ENCODE measurements at places on chromosomes 7 and 10. TPM values are rescaled to one million over a fixed set of nuclear protein-coding genes. Genes with fewer than 3 reads are reported as not detected.

DNA sequence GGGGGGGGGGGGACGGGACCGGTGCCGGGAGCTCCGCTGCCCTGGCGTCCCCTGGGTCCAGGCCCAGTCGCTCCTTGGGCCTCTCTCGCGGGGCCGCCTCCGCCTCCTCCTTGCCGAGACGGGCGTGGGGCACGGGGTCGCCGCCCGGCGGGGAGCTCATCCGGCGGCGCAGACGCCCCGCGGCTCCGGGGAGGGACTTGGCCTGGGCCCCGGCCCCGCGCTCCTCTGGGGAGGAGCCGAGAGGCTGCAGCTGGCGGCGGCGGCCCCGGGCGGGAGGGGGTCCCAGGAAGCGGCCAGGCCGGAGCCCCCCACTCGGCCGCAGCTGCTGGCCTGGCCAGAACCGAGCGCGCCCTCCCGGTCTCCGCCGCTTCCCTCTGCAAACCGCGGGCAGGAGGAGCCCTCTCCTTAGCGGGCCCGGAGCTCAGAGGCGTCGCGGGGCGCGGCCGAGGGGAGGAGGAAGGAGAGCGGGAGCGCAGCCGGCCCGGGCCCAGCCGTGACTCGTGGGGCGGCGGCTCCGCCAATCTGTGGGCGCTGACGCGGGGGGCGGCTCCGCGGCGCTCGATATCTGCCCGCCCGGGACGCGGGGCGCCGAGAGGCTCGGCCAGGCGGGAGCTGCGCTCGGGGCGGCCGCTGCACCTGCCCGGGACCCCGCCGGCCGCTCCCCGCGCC, at the start of gene FAM20C:
TSS of gene FAM20C (plus strand) at position 591 of the 669 bp plus-strand sequence. CDS start 629 bp downstream, outside the sequence.
- peak; percentile 94 for DNase-seq

DNA sequence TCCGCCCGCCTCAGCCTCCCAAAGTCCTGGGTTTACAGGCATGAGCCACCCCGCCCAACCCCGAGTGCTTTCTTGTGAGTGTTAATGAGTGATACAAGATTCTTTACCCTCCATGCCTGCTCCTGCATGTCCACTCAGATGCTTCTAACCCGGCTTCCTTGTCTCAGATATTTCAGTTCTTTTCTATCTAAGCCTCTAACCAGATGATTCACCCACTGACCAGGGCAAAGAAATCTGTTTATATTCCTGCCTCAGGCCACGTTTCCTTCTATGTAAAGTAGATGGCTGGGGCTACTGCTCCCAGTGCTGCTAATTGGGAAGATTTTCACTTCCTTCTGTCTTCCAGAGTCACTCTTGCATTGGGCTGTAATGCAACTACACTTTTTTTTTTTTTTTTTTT, 395.1 kb upstream of the ANKRD30A start:
- no peak for DNase-seq

Gene SRI
- 213 TPM for polyA plus RNA-seq

DNA sequence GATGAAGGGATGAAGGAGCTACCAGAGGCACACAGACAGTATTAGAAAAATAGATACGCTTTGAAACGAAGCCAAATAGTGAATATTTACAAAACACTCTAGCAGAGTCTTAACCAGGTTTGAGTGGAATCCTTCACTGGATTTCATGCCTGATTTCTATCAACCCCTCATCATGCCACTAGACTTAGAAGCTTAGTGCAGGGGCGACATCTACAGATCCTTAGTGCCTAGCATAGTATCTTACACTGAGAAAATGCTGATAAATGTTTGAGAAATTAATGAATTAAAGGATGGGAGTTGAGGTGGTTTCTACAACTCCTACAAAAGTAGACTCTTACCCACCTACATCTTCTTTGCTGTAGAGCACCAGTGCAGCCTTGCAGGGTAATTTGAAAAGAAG, 54.7 kb upstream of the CCNJ start:
- no peak for DNase-seq

Gene HOXA5
- 0.41 TPM for polyA plus RNA-seq

Gene VAX1
- not detected for polyA plus RNA-seq

Gene FZD1
- polyA plus RNA-seq = 7.3 TPM

DNA sequence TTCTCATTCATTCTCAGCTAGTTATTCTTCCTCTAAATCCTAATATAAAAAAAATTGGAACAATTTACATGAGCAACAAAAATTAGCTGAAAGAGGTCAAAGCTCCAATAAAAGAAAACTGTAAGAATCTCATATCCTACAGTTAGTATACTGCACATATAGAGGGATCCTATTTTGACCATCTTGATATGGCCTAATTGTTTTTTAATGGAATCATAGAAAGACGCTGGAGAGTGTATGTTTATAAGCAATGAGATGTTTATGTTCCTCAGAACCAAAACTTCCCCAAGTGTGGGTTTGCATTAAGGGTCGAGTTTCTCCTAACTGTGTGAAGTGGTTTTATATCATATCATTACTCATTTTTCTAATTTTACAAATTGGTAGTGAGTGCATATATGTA, 102.5 kb downstream of the VIM start:
- DNase-seq = no peak

- DNase-seq = no peak
These were observed 122.5 kb downstream of the IDE start for GRCh38 chr10:92451431-92451830.

- DNase-seq = peak; percentile 29
These were observed 19.5 kb upstream of the RHEB start for GRCh38 chr7:151539088-151539671.

GRCh38 chr7:50332241-50333165, 28.0 kb downstream of the IKZF1 start:
- no peak for DNase-seq

DNA sequence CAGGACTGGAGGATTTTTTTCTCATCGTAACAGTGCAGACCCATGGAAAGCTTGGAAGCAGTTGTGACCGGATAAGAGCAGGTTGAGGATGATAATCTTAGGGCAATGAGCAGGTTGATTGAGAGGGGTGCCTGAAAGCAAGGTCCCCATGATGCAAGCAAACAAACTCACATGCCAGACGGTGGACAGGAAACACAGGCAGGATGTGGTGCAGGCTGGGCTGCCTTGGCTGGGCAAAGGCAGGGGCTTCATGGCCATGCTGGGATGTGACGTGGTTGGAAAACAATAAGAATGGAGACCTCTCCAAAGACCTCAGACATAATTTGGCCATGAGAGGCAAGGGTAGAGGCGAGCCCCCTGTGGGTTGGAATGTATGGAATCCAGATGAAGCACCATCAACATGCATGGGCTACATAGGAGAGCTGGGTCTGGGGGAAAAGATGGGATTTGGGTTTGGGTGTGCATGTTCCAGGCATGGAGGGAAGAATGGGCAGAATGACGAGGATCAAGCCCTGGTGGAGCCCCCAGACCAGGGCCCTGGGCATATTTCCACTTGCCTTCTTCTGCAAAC, 58.3 kb downstream of the IKZF1 start:
- no peak for DNase-seq

GRCh38 chr10:132536241-132536876, 1.2 kb upstream of the INPP5A start:
- DNase-seq = no peak

Gene RGR
- not detected for polyA plus RNA-seq

DNA sequence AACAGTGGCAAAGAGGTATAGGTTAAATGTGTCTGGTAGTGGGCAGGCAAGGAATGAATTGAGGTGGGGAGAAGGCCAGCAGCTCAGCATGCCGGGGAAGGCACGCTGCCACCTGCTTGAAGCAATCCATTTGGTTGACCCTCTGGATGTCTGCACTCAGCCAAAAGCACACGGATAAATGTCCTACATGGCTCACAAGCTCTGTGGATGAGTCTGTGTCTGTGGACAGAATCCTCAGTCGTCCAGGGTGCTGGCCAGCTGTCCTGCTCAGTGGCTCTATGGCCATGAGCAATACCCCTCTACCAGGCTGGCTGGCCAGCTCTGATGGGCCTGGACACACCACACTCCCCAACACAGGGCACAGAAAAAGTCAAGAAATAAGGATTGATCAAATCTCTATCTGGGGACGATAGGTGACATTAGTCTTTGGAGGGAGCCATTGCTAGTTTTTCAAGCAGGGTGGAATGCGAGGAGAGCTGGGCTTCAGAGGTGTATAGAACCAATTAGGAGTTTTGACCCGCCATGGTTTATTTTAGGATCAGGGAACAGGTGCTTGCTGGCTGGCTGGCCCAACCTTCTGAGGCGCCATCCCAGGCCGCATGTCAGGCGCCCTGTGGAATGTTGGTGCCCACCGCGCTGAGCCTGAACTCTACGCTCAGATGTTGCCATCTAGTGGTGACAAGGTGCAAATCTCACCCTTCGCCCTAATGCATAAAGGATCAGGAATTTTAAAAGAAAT, 493.4 kb downstream of the TNS3 start:
- DNase-seq = peak; percentile 82

GRCh38 chr10:103890194-103890658, 27.8 kb downstream of the STN1 start:
- DNase-seq = peak; percentile 79

DNA sequence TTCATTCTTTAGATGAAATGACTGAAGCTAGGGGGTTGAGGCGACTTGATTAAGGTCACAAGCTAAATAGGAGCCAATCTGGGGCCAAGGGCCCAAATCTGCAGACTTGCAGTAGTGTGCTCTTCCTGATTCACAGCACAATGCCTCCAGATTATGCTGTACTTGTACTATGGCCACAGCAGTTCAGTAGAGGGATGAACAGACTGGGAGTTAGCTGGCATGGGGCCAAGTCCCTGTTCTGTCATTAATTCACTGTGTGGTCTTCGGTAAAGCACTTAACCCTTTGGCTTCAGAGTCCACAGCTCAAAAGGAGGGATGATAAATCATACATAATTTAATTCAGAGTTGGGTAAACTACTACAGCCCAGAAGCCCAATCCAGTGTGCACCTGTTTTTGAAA, 196.8 kb downstream of the XPNPEP1 start:
- DNase-seq = peak; percentile 16

DNA sequence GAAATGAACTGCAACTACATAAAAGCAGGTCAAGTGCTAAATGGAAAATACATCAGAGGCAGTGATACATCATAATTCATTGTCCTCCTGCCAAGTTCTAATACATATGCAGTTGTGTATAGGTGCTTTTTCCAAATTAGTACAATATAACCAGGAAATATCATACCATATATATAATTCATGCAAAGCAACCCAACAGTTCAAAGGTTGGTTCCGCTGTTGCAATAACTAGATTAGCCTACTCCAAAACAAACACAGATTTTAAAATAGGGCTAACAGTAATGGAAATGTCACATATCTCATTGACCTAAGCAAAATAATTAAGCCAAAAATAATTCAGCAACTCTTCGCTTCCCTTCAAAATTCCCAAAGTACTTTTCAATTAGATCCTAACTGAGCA, 88.9 kb upstream of the NEBL start:
- no peak for DNase-seq

GRCh38 chr10:132384618-132385388, 12.2 kb upstream of the PWWP2B start:
- DNase-seq = no peak

DNA sequence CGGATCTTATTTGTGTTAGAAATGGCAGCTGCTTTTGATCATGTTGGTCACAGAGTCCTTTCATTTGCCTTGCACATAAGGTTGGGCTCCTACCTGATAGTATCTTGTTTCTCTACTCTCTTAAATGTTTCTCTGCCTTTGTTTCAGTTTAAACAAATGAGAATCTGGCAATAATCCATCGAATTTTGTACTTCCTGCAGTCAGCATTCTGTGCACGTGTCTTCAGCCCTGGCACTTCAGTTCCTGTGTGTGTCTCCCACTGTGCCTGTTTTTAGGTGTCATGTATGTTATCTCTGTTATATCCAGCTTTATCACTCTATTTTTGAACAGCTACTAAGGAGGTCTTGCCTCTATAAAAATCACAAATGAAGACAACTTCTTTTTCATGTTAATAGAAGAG, 28.4 kb upstream of the PTER start:
- no peak for DNase-seq

Gene UPK3BL2
- polyA plus RNA-seq = 13.6 TPM

Gene HACD1
- 38.8 TPM for polyA plus RNA-seq

Gene NKX2-3
- polyA plus RNA-seq = not detected

Gene CFAP69
- polyA plus RNA-seq = 1.7 TPM

GRCh38 chr10:130200179-130201042, 64.2 kb downstream of the GLRX3 start:
- DNase-seq = no peak

GRCh38 chr7:135964274-135964673, 12.9 kb downstream of the MTPN start:
- DNase-seq = no peak

DNA sequence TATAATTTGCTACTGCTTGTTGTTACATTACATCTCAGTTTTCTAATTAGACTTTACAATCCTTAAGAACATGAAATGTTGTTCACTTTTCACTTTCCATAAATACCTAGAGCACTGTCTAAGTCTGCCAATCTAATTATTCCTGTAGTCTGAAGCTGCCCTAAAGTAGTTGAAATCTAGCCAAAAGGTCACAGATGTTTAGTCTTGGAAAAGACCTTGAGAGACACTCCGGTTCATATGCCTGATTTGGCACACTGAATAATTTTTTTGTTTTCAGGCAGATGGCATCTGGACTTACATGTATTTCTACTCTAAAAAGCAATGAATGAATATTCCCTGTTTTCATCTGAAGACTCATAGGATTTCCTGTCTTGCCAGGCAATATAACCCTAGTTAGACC, 359.1 kb downstream of the ANKRD7 start:
- DNase-seq = no peak

- no peak for DNase-seq
These were observed 871.7 kb downstream of the LRMDA start for GRCh38 chr10:76302961-76303630.

- DNase-seq = no peak
These were observed 90.9 kb upstream of the IKZF1 start for GRCh38 chr7:50213622-50214017.

- no peak for DNase-seq
These were observed 246.4 kb downstream of the GATA3 start for GRCh38 chr10:8300925-8301324.

Gene MYH16
- polyA plus RNA-seq = not detected

DNA sequence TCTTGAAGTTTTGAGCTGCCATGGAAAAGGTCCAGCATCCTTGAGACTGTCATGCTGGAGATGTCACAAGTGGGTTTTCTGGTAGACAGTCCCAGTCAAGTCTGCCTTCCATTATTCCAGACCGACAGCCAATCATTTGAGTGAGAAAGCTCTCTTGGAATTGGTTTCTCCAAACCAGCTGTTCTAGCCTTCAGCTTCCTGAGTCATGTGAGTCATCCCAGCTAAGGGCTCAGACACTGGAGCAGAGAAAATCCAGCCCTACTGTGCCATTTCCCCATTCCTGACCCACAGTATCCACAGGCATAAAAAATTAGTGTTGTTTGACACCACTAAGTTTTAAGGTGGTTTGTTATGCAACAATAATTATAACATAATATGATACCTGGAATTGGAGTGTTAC, 219.0 kb downstream of the ADRA2A start:
- DNase-seq = no peak

- peak; percentile 24 for DNase-seq
These were observed 78.1 kb downstream of the USP6NL start for GRCh38 chr10:11533328-11533781.

All from hepatocyte (in vitro differentiated cells).